SHP77 treated with DMSO at 0.1 percent for 48 hours (cell line): ENCODE measurements at places on chromosomes 13 and 19.
A peak's percentile ranks its signal among the peaks of the same experiment; 100 is the strongest.

GRCh38 chr19:29478578-29479565 lies 46.9 kb upstream of the VSTM2B start:
- no peak for DNase-seq

DNA sequence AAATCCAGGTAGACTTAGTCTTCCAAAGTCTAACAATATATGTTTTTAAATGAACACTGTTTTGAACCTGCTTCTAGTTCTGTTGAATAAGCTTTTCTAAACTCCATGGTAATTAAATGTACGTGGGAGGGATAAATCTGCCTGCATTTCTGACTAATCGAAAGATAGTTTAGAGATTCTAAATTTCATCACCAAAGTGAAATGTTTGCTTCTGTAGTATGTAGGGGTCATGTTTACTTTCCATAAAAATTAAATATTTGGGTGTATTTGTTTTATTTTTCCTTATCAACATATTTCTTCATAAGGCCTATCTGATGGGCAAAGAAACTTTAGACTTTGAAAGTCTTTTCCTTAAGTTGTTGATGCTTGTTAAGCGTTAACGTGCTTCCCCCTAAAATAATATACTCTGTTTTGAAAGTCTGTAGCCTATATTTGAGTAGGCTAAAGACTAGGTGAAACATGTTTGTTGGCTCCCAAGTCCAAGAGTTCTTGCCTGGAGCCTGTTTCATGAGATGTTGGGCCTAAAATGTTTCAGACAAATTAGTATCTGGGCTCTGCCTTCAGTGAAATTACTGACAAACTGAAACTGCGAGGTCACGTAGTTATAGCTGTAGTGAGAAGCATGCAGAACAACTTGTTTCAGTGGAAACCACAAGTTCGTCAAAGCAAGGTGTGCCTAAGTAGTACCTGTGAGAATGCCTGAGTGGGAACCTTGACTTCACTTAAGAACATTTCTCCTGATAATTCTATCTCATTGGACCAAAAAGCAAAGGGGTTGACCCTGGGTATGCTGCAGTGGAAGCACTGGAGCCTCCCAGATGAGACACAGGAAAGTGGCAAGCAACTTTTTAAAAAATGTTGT lies 126.2 kb downstream of the LMO7 start:
- no peak for DNase-seq

- DNase-seq, result peak; percentile 59
Measured at GRCh38 chr19:2567580-2567979, 91.7 kb downstream of the GADD45B start.

- DNase-seq, result peak; percentile 47
Measured at GRCh38 chr19:2064788-2065524, 13.9 kb upstream of the MKNK2 start.

- DNase-seq, result no peak
Measured at GRCh38 chr13:20274466-20274865, 42.3 kb upstream of the GJB6 start.

DNA sequence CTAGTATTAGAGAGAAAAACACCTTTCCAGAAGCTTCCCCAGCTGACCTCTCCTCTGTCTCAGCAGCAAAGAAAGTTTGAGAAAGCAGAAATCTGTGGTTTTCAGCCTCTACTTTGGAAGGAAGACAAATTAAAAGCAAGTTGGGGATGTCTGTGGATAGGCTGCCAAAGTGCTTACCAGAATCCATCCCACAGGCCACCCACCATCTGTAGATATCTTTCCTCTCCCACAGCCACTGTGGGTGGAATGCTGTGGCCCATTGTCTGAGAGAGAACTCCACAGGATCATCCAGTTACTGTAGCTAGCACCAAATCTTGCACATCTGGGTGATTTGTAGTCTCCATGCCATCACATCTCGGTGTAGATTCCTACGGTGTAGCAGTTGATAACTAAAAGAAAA lies 133.5 kb downstream of the DNAJC15 start:
- DNase-seq, result no peak
